NK-92 treated with Interleukin-12 subunit alpha and Interleukin-12 subunit beta, amount 100 ng/mL, for 24 hours (cell line): ENCODE measurements at places on chromosomes 13 and 19.
A peak's percentile ranks its signal among the peaks of the same experiment; 100 is the strongest.

- no peak for DNase-seq
Observed at GRCh38 chr19:33125929-33126388, 6.0 kb upstream of the WDR88 start.

DNA sequence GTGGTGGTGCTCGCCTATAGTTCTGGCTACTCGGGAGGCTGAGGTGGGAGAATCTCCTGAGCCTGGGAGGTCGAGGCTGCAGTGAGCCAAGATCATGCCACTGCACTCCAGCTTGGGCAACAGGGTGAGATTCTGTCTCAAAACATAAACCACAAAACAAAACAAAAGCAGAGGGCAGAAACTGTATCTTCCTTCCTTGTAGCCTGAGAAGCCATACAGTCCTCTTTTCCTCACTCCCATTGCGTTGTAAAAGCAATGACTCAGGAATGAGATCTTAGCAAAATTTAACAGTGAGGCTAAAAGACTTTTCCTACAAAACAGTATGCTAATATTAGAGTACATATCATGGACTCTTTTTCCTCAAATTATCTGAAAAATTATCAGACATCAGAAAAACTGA is 130.9 kb downstream of the SHISA2 start:
- no peak for DNase-seq

GRCh38 chr13:94590744-94591143 is 5.2 kb downstream of the TGDS start:
- no peak for DNase-seq

- DNase-seq, result no peak
Observed at GRCh38 chr13:24540236-24541126, 27.9 kb upstream of the PARP4 start.

DNA sequence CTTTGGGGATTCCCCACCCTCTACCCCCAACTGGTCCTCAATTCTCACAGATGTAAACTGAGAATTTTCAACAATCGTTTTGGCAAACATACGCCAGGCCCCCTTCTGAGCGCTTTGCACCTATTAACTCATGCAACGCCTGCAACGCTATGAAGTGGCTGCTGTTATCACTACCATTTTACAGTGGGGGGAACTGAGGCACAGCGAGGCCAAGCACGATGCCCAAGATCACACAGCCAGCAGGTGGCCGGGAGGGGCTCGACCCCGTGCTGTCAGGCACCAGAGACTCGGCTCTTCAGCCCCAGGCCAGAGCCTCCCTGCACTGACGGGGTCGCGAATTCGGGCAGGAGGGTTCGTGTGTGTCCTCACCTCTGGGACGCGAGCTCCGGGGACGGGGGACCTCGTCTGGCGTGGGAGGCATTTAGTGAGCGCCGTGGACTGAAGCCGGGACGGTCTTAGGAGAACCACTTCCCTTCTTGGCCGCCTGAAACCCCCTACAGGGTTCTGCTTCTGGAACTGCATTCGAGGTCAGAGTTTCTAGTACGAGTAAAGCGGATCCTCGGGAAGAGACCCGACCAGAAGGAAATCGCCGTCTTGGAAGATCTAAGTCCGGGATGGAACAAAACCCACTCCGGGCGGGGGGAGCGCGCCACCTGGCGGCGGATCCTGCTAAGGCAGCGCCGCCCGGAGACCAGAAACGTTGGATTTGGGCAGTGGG is 21.0 kb downstream of the ZNF114 start:
- DNase-seq, result peak; percentile 27

DNA sequence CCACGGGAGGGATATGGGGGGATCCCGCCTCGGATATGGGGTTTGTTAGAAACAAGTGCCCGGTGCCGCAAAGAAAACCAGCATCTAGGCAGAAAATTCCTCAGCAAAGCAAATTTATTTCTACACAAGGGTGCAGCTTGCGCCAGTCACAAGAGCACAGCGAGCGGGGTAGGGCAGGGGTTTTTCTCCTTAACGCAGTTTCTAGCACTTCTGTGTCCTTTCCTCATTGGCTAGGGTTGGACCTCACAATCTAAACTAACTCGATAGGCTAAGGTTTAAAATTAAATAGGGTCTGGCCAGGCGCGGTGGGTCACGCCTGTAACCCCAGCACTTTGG is 595 bp downstream of the ZNF440 start:
- no peak for DNase-seq

DNA sequence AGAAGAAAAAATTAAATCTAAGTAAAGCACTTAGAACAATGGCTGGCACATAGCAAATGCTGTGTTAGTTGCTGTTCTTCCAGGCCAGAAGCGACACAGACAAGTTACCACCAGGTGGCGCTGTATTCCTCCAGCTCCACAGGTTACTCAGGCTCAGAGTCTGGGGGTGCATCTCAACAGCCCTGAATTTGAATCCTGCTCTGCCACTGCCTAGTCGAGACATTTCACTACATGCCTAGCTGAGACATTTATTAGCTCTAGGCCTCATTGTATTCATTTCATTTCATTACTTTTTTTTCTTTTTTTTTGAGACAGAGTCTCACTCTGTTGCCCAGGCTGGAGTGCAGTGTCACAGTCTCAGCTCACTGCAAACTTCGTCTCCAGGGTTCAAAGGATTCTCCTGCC is 16.4 kb upstream of the CYP2B6 start:
- DNase-seq, result peak; percentile 41

DNA sequence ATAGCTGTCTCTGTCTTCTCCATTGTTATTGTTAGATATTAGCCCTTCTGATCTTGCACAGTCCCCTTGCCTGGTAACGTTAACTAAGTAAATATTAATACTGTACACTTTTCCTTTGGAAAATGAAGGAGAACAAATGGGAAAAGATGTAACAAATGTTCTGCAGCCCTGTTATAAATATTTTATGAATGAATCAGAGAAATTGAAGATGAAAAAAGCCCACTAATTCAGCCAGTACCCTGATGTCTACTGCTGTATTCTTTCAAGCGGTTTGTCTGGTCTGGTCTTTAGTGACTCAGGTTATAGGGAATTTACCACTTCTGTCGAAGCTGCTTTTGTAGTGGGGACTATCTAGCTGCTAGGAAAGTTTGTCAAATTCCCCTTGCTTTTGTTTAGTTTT is 121.0 kb downstream of the COG6 start:
- no peak for DNase-seq

DNA sequence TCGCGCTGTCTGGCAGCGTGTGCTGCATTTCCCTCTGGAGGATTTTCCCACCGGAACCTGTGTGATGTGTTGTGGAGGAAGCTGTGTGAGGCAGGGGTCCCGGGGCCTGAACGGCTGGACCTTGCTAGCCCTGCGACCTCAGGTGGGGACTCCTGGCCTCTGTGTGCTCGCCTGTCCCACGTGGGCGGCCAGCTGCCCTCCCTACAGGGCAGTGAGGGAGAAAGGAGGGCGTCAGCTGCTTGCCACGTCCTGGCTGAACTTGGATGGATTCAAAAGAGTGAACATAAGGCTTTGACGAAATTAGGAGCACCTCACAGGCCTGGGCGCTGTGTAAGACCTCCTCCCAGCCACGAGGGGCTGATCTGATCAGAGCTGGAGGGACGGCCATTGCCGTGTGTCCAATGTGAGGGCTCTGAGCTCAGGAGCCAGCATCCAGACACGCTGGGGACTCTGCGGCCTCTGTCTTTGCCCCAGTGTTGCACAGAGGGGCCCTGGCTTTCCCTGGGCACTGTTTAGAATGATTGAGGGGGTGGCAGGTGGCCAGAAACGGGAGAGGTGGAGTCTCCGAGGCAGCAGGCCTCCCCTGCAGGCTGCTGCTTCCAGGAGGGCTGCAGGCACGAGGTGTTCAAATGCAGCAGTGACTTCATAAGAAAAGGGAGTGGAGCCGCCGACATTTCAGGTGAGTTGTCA is 13.0 kb downstream of the TFDP1 start:
- DNase-seq, result no peak

DNA sequence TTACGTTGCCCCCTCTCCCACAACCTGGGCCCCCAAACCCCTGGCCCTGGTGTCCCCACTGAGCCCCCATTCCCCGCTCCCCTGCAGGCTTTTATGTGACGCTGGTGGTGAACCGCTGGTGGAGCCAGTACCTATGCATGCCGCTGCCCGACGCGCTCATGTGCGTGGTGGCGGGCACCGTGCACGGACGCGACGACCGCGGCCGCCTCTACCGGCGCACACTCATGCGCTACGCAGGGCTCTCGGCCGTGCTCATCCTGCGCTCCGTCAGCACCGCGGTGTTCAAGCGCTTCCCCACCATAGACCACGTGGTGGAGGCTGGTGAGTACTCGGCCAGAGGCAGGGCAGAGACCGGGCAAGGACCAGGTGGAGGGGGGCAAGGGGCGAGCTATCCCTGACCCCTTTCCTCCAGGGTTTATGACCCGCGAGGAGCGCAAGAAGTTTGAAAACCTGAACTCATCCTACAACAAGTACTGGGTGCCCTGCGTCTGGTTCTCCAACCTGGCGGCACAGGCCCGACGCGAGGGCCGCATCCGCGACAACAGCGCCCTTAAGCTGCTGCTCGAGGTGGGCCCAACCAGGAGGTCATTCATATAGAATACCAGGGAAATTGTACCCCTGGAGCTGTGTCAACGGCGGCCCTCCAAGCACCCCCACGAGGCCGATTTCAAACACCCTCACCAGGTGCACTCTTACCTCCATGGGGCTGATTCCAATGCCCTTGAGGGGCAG is 3.0 kb downstream of the BEST2 start:
- no peak for DNase-seq
